Right renal cortex interstitium (tissue), 3 donors: ENCODE measurements at places on chromosomes 7 and 10.

DNA sequence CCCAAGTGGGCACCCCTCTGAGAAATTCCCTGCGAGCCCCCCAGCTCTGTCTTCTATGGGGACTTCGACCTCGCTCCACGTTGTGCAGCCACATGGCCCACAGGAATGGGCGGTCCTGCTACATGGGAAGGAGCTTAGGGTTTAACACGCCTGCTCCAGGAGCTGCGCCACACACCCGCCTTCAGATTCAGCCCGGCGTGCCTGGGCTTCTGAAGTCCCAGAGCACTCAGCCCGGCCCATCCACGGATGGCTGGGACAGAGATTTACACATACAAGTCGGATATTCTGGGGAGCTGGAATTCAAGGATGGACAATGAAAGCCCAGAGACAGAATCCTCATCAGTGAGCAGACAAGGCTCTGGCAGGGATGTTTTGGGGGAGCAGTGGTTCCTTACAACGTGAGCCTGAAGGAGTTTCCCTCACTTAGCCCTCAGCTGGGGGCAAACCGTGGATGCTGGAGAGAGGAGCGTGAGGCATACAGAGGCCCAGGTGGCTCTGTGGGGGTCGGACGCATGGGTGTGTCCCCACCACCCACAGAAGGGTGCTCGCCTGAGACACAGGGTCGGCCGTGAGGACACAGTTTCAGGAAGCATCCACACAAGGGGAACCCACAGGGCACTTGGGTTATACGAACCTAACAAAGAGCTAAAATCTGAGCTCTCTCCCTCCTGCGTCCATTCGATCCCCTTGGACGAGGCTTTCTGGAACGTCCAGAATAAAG lies 372.9 kb downstream of the DNAJB6 start:
- no peak for DNase-seq

- no peak for DNase-seq
Observed at GRCh38 chr10:78523453-78523852, 489.8 kb downstream of the RPS24 start.

- DNase-seq: no peak
Observed at GRCh38 chr10:78849115-78849514, 219.7 kb upstream of the ZMIZ1 start.

GRCh38 chr7:120079704-120080103 lies 193.3 kb upstream of the KCND2 start:
- DNase-seq: no peak

GRCh38 chr10:98901441-98902110 lies 334.1 kb downstream of the HPSE2 start:
- DNase-seq: no peak

DNA sequence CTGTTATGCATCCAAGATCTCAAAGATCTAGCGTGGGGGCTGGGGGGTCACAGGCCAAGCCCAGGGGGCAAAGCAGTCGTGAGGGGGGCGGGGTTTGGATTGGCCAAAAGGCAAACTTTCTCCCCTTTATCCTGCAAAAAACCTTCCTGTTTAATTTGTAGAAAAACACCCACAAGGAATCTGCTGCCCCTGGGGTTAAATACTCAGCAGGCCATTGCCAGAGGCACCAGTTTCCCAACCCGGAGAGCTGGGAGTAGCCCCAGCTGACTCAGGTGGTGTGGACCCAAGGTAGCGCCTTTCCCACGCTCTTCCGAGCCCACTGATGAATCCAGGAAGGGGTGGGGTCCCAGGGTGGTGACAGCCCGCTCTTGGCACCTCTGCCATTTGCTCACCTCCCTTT lies 21.4 kb downstream of the KCP start:
- DNase-seq: no peak

DNA sequence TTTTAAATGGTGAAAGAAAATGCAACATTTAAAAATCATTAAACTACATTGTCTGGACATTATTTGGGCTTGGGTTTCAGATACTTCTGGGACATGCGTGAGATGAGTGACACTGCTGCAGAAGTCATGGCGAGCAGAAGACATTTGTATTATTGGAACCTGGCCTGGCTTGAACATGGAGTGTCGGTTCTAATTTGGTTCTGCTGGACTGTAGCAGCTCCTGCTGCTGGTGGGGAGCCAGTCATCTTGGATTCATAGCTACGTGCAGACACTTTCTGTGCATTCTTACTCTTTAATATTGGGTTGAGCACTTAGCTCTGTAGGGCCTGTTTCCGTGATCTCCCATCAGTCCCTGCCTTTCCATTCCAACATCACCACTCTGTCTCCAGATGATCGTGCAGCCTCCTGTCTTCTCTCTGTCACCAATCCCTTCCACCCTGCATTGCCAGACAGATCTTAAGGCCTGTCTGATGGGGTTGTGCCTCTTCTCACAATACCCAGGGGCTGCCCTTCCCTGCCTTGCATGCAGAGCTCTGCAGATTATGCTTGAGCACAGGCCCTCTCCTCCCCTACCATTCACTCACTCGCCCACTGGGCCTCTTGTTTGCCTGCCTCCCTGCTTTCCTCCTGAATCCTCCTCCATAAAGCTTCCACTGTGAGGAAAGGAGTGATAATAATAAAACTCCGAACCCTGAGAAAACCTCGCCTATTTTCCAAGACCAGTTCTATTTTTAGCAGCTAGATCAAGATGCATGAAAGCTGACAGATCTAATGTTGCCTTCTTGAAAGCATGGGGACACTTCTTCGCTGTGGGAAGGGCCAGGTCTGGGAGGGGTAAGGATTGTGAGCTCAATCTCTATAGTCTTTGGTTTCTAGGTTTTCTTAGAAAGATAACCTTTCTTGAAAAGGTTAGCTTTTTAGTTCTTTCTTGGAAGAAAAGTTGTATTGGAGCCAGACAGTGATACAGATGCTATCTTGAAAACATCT lies 32.9 kb downstream of the CELF2 start:
- no peak for DNase-seq

- DNase-seq: no peak
Observed at GRCh38 chr7:43480581-43480980, 102.3 kb upstream of the STK17A start.

DNA sequence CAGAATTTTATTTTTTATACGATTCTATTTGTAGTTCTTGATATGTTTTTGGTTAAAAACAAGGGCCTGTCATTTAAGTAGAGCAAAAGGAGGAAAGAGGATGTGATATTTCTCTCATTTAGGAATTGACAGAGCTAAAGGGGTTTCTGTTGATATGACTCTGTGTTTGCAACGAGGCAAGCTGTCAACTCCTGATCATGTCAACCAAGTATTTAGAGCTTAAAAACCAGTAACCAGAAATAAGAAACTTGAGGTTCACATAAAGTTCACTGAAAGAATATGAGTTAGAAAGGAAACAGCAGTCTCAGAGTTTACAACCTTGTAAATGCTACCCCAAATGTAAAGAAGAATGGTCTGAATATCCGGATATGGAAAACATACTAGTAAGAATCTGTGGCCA lies 434.2 kb downstream of the PARD3 start:
- DNase-seq: no peak

DNA sequence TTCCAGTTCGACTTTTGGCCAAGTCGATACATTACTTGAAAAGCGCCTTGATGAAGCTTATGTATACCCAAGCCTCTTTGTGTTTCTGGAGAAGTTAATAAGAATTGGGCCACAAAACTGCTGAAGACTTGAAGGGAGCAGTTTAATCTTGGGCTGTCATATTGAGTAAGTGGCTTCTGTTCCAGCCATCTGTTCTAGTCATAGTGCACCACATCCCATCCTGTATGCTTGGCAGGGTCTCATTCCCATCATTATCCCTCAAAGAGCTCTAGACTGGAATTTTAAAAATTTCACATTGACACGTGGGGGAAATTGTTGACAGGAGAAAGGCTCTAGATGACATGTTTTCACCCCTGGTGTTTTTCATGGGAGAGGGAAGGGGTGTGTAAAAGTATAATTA lies 196.6 kb upstream of the PLPP4 start:
- DNase-seq: no peak
